Kidney tubule cell (primary cell): ENCODE measurements at places on chromosomes 2 and 18.

DNA sequence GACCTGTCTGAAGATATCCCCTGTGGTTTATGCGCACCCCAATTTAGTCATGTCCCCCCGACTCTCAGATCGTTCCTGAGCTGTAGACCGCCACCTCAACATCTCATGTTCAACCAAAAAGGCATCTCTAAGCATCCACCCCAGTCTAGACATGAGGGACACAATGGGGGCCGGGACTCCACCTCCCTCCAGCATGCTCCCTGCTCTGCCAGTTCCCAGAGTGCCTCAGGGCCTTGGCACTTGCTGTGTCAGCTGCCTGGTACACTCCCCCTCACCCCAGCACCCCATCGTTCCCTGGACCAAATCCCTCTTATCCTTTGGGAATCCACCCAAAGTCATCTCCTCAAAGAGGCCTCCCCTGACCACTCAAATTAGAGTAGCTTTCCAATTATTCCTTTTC, 22.2 kb downstream of the TNS1 start:
- no peak for DNase-seq

DNA sequence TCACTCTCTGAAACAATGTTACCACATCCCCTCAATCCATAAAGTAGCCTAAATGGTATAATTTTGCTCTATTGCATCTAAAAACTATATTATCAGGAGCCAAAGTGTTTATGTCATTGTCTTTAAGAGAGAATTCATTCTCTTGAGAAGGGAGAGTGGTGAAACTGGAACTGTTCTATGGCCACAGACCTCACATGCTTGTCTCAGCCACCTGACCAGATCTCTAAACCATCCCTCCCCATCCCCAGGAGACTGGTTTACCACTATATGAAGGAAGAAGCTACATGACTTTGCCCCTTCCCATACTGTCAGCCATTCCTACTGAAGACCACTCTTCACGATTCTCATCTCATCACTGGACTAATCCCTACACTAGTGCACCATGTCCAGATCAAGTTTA, 9.6 kb downstream of the CDH7 start:
- DNase-seq = no peak

DNA sequence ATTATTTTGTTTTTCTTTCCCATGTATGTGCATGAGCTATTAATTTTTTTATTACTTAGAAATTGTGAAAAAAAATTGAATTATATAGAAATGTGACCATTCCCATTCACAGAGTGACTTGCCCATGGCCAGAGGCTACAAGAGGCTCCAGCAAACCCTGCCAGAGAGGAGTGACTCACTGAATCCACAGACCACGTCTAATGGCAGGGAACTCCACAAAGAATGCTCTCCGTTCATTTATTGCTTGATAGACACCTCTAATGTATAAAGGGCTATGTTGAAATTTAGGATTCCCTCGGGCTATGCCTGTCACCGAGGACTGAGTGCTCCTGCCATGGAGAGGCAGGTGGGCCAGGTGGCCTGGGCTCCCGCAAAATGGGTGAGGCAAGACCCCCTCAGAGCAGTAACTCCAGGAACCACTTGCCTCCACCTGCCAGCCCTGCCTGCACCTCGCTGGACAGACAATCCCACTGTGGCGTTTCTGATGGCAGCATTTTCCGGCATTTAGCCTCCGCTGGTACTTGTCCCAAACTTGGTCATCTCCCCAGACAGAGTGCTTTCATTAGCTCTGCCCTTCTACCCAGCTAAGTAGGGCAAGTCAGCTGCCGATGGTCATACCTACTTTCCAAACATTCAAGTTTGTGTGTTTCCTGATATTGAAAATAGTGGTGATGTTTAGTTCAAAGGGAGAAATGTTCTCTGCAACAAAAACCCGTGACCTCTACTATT, 200.3 kb downstream of the PRKCE start:
- DNase-seq = peak; percentile 72

- DNase-seq = no peak
Observed at GRCh38 chr18:48133671-48134251, 203.3 kb upstream of the SMAD2 start.

GRCh38 chr2:20148923-20149702, 75.8 kb downstream of the SDC1 start:
- peak; percentile 28 for DNase-seq

DNA sequence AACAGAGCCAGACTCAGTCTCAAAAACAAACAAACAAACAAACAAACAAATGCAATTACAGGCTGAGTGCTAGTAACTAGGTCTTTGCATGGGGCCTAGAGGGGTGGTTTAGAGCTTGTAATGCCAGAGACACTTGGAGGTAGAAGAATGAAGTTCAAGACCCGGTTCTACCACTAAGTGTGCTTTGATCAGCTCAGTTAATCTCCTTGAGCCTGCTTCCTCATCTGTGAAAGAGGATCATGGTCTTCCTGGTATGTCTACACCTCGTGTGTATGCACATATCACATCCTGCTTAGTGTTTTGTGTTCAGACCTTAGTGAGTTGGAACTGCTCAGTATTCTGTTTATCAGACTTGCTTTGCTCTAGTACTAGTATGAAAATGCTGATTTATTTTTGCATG, 4.8 kb upstream of the ATP6V1C2 start:
- peak; percentile 32 for DNase-seq

DNA sequence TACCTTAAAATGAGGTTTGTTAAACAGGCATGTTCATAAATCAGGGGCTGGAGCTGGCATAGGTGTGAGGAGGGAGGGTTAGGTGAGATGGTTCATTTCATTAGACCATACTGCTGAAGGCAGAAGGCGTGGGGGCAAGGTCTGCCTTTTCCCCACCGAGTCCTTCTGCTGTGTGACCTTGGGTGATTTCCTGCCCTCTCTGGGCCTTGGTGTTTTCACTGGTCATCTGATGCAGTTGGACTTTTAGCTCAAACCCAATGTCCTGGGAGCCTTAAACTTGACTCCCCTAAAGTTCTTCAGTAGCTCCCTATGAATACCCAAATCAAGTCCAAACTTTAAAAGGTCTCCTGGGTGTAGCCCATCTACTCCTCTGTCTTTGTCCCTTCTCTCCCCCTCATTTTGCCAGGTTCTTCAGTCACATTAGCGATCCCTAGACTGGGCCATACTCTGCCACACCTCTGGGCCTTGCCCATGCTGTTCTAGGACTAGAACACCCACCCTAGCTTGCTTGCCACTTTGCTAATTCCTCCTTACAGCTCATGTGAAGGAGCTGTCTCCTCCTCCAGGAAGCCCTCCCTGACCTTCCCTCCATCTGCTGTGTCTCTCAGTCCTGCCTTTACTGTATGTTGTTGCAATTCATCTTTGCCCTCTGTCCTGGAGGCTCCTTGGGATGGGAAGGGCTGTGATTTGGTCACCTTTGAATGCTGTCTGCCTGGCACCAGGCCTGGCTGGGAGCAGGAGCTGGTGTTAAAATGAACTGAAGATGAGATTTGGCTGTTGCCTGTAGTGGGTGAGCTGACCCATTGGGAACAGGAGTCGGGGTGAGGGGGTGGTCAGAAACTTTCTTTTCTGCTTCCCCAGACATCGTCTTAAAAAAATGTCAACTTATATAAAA, 85.4 kb upstream of the HS6ST1 start:
- DNase-seq = no peak
